Fibroblast of the aortic adventitia (primary cell): ENCODE measurements at places on chromosomes 12 and 14.

DNA sequence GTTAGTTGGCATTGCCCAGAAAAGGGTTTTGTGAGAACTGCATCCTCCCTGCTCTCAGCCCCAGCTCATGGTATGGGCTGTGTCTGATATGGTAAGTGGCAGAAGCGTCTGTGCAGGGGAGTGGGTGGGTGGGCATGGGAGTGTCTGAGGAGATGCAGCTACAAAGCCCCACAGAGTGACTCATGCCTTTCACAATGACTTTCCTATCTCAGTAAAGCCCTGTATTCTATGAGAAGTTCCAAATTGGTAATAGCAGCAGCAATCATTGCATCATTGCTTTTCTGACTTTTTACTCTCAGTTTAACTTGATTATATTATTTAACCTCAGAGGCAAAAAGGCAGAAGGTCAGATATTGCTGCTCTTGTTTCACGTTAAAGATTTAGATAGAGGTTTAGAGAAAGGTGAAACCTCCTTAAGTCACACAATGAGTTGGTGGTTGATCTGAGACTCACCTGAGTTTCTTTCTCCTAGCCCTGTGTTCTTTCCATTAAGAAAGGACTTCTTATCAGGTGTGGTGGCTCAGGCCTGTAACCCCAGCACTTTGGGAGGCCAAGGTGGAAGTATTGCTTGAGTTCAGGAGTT is 171.7 kb downstream of the SLC5A8 start:
- DNase-seq = peak; percentile 69

- DNase-seq = no peak
Observed at GRCh38 chr12:53067074-53067992, 11.9 kb downstream of the SPRYD3 start.

- DNase-seq = no peak
Observed at GRCh38 chr12:89354612-89355067, 2.3 kb upstream of the DUSP6 start.

GRCh38 chr12:21879312-21879711 is 61.9 kb downstream of the ABCC9 start:
- peak; percentile 2 for DNase-seq

DNA sequence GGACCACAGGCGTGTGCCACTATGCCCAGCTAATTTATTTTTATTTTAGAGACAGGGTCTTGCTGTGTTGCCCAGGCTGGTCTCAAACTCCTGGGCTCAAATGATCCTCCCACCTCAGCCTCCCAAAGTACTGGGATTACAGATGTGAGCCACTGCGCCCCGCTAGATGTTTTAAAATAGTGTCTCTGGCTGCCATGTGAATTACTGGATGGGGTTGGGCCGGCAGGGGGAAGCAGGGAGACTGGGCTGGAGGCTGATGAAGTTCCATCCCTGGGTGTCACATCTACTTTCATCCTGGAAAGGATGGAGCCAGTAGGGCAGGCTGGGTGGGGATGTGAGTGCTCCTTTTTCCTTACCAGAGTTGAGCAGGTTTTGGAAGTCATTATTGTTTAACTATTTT is 46.1 kb downstream of the DNAH10 start:
- DNase-seq = no peak

- DNase-seq = no peak
Observed at GRCh38 chr14:36655963-36656686, 5.5 kb upstream of the PAX9 start.

DNA sequence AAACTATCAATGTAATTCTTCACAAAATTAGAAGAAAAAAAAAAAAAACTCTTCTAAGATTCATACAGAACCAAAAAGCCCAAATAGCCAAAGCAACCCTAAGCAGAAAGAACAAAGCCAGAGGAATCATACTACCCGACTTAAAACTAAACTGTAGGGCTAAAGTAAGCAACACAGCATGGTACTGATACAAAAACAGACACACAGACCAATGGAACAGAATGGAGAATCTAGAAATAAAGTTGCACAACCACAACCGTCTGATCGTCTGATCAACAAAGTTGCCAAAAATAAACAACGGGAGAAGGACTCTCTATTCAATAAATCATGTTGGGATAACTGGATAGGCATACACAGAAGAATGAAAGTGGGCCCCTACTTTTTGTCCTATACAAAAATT is 16.9 kb downstream of the CDK17 start:
- DNase-seq = no peak

GRCh38 chr12:117699118-117699517 is 269.7 kb downstream of the KSR2 start:
- DNase-seq = no peak

- peak; percentile 55 for DNase-seq
Observed at GRCh38 chr12:89695100-89695499, 13.5 kb downstream of the ATP2B1 start.

- DNase-seq = no peak
Observed at GRCh38 chr14:58439476-58439875, 12.0 kb downstream of the KIAA0586 start.

- peak; percentile 39 for DNase-seq
Observed at GRCh38 chr12:49413796-49414195, 46.5 kb downstream of the SPATS2 start.

GRCh38 chr12:85946375-85946774 is 72.3 kb downstream of the NTS start:
- DNase-seq = no peak
